ENCODE measurements at places on chromosomes 13 and 19. TPM values are rescaled to one million over a fixed set of nuclear protein-coding genes. Genes with fewer than 3 reads are reported as not detected.

The TMEM150B gene
- total RNA-seq = not detected

The CEACAM19 gene
- total RNA-seq = 0.24 TPM

The ATP4A gene
- total RNA-seq = not detected

The KLF16 gene
- total RNA-seq = 15.3 TPM
